ENCODE measurements at places on chromosomes 13 and 19.
A peak's percentile ranks its signal among the peaks of the same experiment; 100 is the strongest.

DNA sequence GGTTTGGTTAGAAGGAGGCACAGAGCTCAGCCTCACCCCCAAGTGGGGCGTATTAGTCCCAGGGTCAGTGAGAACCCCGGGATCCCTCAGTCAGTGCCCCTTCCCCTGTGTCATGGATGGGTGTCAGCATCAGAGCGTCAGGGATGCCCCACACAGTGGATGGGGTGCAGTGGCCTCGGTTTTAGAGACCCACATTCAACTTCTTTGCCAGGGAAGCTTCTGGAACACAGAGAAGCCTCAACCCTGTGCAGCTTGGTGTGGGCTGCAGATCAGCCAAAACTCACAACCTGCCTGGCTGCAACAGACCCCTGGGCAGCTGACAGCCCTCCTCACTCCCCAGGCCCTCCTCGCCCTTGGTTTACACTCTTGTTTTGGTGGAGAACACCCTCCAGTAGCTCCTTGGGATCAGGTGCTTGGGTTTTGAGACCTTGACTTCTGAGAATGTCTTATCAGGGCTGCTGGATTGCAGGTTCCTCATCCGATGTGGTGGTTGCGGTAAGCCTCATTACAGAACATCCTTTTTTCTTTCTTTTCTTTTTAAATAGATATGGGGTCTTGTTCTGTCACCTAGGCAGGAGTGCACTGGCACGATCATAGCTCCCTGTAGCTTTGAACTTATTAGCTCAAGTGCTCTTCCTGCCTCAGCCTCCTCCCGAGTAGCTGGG, 11.0 kb downstream of the ZNF333 start:
- no peak for DNase-seq

DNA sequence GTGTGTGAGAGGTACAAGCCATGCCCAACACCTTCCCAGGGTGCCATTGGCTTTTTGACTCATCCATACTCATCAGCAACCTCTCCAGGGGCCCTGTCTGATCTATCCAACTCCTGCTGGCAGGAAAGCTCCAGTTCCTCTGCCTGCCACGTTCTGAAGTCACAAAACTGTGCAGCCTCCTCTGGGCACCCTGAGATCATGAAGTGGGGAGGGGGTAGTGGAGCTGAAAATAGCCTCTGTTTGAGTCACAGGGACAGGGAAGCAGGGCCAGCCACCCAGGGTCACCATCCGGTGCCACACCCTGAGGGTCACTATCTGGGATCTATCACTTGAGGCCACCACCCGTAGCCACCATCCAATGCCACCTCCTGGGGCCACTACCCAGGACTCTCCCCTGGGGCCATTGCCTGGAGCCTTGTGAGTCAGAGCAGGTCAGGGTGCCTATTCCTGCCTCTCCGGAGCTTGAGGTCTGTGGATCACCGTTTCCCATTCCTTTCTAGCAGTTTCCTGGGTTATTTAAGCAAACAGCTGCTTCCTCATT, 172.1 kb downstream of the NUFIP1 start:
- no peak for DNase-seq

DNA sequence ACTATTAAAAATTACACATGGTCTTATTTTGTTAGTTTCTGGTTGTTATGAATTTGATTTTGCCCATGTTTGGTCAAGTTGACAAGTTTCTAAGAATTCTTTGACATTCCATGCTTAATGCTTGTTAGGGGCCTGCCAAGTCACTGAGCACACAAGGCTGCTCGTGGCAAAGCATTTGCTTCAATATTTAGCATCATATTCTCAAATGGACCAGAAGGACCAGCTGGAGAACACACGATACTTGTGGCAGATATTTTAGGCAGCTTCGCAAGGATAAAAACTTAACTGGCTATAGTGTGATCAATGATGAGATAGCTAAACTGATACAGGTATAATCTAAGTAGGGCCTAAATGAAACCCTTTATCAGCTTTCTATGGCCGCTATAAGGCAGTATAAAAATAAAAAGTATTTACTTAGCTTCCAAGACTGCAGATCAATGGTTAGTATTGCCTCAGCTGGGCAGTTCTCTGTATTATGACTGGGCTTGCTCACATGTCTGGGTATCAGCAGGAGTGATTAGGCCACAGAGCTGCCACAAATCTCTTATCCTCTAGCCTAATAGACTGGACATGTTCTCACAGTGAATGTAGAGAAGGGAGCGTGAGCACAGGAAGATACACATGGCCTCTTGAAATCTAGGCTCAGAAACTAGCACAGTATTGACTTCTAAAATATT, 155.9 kb upstream of the SPRY2 start:
- DNase-seq = no peak

DNA sequence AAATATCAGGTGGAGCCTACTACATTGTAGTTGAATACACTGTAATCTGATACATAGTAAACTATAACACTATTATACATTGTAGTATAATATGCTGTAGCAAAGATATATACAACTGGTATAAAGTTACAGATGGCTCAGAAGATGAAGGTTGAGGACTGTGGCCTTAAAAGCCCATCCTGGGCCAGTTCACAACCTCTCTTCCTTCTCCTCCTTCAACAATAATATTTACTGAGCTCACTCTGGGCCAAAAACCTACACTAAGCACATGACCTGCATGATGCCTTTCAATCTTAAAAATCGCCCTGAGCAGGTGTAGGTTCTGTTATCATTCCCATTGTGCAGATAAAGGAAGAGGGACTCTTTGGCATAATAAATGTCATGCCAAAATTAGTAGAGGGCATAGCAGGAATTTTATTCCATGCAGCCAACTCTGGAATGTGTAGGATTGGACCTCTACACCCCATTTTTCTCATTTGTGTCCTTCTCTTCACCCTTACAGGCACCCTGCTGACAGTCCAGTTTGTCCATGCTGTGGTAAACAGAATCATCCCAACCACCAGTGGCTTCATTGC, 14.6 kb upstream of the SIN3B start:
- peak; percentile 52 for DNase-seq

GRCh38 chr19:11145536-11145924, 10.1 kb downstream of the SPC24 start:
- DNase-seq = no peak

GRCh38 chr13:32734511-32734910, 148.3 kb downstream of the PDS5B start:
- peak; percentile 63 for DNase-seq

DNA sequence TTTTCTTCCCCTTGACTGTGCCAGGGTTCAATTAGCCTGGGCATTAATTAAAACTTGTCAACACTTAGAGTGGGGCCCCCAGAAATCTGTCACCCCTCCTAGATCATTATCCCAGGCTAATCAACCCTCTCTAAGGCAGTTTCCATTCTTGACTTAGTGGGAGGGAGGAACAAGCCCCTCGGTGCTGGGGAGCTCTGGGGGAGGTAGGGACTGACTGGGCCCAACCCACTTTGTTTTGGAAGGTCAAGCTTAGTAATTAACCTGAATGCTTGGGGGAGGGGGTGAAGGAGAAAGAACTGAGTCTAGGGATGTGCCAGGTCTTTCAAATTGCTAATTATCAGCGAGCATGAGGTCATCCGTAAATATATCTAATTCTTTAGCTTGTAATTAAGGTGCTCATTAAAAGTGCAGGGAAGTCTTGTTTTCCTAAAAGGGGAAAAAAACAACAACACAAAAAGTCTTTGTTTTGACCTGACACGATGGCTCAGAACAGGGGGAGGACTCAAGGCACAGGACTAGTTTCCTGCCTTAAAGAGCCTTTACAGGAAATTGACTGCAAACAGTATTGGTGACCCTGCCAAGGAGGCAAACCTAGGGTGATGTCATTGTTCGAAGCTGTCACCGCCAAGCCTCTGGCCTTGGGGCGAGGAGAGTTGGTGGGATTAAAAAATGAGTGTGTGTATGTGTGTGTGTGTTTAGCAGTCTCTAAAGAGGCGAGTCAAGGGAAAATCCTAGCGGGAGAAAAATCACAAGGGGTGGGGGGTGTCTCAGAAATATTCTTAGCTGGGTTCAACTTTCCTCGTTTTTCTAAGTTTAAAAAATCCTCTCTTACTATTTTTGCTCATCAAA, 19.4 kb downstream of the ACTN4 start:
- peak; percentile 76 for DNase-seq

DNA sequence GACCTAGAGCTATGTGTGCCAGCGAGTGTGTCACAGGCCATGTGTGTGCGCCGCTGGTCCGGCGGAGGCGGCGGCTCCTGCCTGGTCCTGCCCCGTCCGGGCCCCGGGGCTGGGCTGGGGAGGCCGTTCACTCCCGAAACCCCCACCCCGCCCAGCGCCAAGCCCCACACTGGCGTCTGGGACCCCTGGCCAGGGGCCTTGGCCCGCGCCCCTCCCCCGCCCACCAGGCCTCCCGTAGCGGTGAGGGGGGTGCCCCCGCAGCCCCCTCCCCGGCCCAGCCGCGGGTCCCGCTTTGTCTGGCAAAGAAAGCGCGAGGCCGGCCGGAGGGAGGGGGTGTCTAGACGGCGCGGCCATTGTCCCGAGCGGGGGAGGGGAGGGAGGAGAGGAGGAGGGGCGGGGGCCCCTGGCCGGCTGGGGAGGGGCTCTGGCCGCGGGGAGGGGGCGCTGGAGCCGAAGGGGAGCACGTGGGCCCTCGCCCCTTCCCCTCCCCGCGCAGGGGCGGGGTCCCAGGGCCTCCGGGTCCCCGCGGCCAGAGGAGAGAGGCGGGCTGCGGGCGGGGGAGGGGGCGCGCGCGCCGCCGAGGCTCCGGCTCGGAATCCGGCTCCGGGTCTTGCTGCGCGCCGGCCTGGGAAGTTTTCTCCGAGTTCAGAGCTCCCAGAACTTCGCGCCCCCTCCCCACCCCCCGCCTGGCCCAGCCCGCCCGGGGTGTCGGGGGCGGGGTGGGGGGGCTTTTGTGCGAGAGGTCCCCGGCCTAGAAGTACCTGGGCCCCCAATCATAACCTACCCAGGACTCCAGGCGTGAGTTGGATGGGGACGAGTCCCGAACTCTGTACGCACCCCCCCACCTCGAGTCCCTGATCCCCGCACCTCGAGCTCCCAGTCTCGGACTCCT, 888 bp downstream of the NOTCH3 start:
- DNase-seq = no peak

DNA sequence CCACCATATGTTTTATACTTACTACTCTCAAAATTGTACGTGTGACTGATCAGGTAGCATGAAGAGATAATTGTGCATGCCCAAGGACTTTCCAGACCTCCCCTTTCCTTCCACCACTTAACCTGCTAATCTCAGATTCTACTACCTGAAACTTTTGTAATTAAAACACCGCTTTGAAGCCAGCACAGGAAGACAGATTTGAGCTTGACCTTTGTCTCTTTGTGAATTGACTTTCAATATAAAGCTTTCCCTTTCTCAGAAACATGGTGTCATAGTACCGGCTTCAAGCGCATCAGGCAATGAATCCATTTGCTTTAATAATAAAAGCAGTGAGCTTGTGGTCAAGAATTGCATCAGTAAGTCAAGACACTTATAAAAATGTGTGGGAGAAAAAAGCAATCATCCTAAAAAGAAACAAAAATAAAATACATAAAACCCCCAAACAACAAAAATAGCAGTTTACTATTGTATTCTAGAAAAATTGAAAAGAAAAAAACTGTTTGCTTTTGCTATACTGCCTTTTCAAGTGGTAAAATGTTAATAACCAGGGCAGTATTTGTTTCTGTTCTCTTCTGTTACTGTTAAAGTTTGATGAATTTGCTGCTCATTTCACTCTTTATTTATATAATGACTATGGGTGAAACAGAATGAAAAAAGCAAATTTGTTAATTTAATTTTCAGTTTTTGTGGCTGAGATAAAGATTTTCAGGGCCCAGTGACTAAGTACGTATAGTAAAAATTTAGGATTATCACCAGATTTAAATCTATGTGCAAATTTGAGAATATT, 2075.3 kb downstream of the PCDH9 start:
- no peak for DNase-seq
